ENCODE measurements at places on chromosomes 1 and 21.

DNA sequence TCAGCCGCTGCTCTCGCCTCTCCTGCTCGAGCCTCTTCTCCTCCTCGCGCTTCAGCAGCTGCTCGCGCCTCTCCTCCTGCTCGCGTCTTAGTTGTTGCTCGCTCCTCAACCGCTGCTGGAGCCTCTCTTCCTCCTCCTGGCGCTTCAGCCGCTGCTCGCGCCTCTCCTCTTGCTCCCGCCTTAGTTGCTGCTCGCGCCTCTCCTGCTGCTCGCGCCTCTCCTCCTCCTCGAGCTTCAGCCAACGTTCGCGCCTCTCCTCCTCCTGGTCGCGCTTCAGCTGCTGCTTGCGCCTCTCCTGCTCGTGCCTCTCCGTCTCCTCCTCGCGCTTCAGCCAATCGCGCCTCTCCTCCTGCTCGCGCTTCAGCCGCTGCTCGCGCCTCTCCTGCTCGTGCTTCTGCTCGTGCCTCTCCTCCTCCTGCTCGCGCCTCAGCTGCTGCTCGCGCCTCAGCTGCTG is 3.7 kb downstream of the TCHH start:
- peak; percentile 42 for DNase-seq

DNA sequence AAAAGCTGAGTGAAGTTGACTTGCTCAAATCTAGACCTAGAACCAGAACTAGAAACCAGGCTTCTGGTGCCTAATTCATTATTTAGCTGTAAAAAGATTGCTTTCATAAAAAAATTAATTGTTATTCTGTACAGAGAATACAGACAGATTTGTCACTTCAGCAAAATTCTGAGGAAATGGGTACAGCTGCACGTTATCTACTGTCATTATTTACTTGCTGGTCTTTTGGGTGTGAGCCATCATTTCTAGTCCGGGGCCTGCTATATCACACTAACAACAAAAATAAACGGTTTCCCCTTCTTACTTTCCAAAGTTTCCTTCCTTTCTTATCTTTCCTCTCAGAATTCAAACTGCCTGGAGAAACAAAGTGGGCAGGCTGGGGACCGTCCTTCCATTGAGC is 68.3 kb downstream of the PTGER3 start:
- DNase-seq, result no peak

DNA sequence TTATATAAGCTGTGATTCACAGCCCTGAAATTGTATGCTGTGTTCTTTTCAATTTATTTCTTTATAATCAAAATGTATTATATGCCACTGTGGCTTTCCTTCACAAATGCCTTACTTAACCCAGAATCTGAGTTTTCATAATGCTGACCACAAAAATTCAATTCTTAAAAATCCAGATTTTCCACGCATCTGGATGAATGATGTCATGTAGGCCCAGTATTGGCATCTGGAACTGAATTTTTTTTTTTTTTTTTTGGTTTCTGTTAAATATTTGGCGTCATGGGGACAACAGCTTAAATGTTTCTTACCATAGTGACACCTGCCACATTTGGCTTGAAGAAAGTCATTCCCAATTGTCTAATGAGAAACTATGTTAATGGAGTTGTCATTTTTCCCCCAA is 296.8 kb downstream of the TM2D1 start:
- DNase-seq, result peak; percentile 58

GRCh38 chr1:180144659-180145357 is 9.9 kb upstream of the QSOX1 start:
- DNase-seq, result no peak

- DNase-seq, result peak; percentile 47
These were observed 38.6 kb downstream of the DENND1B start for GRCh38 chr1:197736685-197737084.

DNA sequence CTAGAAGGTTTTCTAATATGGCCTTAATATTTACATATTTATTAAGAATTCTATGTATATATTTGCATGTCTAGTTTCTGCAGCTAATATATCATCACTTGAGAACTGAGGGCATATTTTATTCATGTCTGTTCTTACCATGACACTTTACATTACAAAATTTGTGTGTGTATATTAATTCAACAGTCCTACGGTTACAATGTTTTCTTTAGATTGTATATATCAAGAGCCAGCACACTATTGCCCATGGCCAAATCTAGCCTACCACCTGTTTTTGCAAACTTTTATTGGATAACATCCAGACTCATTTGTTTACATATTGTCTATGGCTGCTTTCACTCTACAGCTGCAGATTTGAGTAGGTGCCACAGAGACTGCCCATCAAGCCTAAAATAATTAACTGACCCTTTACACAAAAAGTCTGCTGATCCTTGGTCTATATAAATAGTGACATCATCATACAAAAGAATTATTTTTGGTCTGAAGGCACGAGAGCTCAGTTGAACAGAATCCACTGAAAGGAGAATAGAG is 577.4 kb upstream of the PBX1 start:
- DNase-seq, result no peak

- DNase-seq, result no peak
These were observed 66.6 kb downstream of the PAPPA2 start for GRCh38 chr1:176529395-176530090.

- DNase-seq, result no peak
These were observed 244.9 kb downstream of the DSCAM start for GRCh38 chr21:40602080-40602479.

DNA sequence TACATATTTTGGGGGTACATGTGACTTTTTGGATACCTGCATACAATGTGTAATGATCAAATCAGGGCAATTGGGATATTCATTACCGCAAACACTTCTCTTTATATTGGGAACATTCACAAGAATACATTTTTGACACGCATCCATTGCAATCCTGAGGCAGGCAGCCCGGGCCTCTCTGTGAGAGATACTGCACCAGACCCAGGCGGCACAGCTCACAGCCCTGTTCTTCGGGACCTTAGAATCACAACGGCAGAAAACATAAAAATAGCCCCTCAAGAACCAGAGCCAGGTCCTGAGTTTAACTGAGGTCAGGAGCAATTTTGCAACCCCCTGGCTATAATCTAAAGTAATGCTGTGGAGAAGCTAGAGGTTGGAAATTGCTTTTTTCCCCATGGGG is 90.8 kb upstream of the PGBD5 start:
- DNase-seq, result no peak

- DNase-seq, result peak; percentile 95
These were observed 102.1 kb downstream of the TYW3 start for GRCh38 chr1:74835051-74835450.

- no peak for DNase-seq
These were observed 192.1 kb downstream of the DUSP10 start for GRCh38 chr1:221549815-221550214.

DNA sequence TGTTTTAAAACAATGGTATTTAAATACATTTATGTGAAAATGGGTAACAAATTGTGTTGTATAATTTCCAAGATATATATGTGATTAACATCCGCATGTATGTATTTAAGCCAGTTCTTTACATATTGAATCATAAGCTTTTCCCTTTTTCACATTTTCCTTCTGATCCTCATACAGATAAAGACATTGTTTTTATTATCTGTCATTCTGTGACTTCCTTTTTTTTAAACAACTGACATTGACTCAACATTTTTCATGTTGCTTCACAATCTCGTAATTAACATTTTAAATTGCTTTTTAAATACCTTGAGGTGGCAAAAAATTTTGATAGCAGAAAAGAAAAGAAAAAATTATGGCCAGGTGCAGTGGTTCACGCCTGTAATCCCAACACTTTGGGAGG is 1.4 kb downstream of the STXBP3 start:
- no peak for DNase-seq

- no peak for DNase-seq
These were observed 65.1 kb downstream of the C1orf87 start for GRCh38 chr1:60008500-60008899.

GRCh38 chr1:245788269-245788668 is 633.5 kb downstream of the KIF26B start:
- DNase-seq, result peak; percentile 94

GRCh38 chr1:30376054-30376697 is 347.2 kb downstream of the MATN1 start:
- no peak for DNase-seq

DNA sequence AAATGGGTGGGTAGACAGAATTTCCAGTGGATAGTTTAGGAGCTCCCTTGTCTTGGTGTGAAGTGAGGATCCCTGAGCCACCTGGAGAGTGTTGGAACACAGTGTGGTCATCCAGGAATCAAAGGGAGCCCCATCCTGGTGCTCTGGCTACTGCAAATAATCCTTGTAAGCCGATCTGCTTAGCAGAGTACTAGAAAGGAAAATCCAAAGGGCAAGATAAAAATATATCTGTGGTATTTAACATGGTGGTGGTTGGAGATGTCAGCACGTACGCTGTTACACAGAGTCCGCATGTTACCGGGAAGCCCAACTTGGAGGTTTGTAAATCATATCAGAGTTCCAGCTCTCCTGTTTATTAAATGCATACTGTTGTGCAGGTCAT is 39.0 kb downstream of the VANGL1 start:
- no peak for DNase-seq

- DNase-seq, result no peak
These were observed 6.5 kb upstream of the IBA57 start for GRCh38 chr1:228159008-228159665.

DNA sequence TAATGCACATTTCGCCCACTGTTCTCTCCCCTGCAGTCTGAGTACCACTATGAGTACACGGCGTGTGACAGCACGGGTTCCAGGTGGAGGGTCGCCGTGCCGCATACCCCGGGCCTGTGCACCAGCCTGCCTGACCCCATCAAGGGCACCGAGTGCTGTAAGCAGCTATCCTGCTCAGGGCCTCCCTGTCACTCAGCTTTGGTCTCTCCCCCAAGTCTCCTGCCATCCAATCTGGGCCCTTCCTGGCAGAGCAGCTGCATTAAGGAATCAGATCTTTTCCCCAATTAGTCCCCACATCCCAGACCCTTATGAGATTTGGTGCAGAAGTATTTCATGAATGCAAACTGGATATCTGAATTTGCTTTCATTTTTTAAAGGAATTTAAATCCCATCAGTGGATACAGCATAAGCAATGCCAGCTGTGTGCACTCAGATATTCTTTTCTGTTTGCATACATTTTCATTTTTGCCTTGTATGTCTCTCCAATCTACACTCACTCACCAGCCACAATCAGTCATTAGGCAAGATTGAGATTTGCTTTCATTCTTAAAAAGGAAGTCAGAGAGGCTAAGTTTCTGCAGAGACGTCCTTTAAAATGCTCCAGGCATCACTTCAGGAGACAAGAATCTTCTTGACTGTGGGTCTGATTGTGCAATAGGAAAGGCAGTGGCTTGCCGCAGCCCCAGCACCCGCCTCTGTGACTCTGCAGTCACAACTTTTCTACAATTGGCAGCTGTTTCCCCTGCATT is 48.1 kb downstream of the ELAPOR1 start:
- DNase-seq, result peak; percentile 93

DNA sequence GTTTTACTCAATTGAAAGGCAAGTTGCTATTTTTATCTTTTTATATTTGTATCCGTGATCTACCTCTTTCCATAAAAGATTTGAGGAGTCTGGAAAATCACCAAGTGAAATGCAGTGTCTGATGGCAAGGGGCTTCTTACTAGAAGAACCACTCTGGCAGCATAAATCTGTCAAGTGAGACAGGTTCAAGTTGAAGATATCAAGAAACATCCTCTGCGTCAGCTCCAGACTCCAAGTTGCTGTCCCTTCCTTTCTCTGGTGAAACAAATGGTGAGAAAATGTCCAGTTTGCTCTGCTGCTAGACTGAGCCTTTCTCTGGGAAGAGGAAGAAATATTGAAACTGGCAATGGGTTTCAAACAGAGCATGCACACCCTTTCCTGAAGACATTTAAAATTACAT is 411.2 kb downstream of the PLPP3 start:
- no peak for DNase-seq

GRCh38 chr1:96634883-96635282 is 86.7 kb upstream of the PTBP2 start:
- DNase-seq, result no peak

GRCh38 chr1:221468546-221468945 is 273.3 kb downstream of the DUSP10 start:
- peak; percentile 57 for DNase-seq

DNA sequence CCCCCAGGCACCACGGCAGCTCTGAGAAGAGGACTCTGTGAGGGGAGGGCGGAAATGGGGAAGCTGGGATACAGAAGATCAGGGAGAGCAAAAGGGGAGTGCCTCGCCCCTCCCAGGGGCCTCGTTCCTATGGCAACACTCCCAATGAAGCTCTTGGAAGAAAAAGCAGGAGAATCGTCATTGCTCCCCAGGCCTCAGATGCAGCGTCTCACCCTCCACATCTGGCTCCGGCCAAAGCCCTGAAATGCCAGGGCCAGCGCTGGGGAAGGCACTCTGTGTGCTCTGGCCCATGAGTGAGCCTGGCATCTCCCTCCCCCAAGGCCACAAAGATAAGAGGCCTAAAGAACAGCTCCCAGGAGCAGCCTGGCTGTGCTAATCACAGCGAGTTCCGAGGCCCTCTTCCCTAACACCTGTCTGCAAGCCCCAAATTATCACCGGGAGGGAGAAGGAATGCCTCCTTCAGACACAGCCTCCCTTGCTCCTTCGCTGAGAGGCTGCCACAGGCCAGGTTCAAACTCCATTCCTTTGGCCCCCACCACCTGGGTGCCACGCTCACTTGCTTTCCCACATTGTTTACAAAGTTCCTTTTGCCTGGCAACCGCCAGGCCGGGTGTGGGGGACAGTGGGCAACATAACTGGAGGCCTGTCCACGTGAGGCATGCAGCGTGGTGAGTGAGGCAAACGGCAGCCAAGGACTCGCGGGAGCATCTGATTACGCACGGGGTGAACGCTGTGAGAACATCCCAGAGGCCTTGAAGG is 27.8 kb downstream of the ECE1 start:
- peak; percentile 87 for DNase-seq

DNA sequence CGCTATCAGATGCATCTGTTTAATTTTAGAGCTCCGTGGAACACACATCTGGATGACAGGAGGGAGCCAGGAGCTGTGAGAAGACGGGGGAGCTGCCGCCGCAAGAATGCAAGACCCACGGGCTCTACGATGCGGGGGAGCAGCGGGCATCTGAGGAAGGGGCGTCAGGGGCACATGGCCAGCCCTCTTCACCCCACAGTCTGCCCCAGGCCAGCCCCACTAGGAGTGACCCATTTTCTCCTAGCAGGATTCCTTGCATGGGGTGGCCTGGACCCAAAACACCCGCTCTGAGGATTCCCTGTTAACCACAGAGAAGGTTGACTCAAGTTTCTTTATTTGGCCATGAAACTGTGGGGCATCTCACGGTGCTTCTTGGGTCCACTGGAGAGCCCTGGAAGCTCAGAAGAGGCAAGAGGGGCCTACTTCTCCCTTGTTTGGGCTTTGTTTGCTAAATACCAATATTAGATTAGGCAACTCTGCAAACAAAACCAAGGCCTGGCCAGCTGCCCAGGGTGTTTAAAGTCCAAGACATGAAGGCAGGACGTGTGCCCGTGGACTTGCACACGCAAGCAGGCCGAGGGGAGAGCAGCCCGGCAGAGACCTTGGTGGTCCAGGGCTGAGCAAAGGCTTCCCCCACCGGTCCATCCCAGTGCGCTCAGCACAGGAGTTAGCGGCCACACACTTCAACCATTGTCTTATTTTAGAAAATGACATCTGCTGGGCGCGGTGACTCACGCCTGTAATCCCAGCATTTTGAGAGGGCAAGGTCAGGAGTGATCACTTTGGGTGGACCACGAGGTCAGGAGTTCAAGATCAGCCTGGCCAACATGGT is 89.8 kb downstream of the DHRS3 start:
- peak; percentile 50 for DNase-seq

- no peak for DNase-seq
These were observed 8.2 kb downstream of the ADORA1 start for GRCh38 chr1:203135636-203136305.

- no peak for DNase-seq
These were observed 52.5 kb upstream of the PRMT6 start for GRCh38 chr1:107003972-107004371.

- peak; percentile 20 for DNase-seq
These were observed 5.2 kb downstream of the HES3 start for GRCh38 chr1:6248932-6249738.

Data from fibroblast of skin of scalp (primary cell).